ENCODE measurements at places on chromosomes 1 and 21. TPM values are rescaled to one million over a fixed set of nuclear protein-coding genes. Genes with fewer than 3 reads are reported as not detected.

DNA sequence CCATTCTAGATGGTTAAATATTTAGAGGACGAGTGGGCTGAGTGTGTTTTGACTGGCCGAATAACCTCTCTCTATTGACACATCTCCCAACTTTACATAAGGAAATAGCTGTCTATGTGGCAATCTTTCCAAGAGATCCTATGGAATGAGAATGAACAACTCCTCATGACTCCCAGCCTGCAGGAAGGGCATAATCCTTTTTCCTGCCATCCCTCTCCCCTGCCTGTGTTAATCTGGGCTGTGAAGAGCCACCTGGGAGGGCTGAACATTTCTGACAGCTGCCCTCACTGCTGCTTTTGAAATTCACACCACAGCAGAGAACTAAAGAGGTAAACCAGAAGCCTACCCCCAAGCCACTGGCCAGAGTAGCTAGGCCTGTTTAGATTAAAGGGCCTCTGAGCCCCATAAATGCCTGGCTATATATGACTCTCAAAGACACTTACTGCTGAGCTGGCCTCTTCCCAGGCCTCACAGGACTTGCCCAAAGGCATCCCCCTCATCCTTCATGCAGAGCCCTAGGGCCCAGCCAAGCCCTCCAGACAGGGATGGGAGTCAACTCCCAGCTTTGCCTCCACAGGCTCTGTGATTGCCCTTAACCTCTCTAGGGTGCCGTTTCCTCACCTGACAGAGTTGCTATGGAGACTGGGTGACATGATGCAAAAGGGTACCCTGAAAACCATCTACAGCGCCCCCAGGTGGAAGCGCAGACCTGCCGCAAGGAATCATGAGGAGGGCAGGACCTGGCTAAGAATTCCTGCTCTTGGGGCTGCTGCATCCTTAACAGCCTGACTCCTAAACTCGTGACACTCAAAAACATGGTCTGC is 42.0 kb upstream of the LDLRAP1 start:
- no peak for DNase-seq

NGF gene
- not detected for total RNA-seq

FCRL2 gene
- total RNA-seq: not detected

GRCh38 chr1:153386500-153386901 is 4.4 kb downstream of the S100A8 start:
- DNase-seq: no peak

DNA sequence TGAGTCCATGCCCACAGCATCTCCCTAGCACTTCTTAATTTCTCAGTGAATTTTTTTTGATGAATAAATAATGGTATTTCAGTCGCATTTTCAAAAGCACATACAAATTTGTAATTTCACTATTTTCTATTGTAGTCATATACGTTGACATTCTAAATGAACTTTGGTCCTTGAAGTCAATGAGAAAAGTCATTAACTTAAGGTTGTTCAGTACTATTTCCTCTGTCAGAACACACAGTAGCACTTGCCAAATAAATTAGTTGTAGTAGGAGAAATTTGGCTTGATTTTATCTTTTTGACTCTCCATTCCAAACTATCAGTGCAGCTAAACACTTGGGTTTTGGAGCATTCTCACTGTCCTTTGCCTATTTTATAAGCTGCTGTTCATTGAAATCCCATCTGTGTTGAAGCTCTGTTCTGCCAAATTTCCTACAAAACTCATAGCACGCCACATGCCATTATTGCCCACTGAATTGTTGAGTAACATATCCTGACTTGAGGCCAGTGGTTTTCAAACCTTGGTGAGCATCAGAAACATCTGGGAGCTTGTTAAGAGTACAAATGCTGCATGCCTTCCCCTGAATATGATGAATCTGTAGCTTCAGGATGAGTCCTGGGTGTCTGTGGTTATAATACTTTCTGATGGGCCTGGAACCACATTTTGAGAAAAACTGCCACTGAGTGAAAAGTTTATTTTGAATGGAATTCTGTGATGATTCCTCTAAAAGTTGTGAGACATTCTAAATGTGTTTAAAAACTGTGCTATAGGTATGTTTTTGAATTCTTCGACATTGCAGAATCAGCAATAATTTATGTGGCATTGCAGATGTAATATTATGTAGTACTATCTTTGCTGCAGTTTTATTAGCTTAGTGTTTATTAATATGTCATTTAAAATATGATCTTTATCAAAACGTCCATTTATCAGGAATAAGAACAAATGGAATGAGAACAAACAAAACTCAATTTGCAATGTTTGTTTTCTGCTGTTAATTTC is 78.9 kb downstream of the DNM3 start:
- DNase-seq: no peak

DNA sequence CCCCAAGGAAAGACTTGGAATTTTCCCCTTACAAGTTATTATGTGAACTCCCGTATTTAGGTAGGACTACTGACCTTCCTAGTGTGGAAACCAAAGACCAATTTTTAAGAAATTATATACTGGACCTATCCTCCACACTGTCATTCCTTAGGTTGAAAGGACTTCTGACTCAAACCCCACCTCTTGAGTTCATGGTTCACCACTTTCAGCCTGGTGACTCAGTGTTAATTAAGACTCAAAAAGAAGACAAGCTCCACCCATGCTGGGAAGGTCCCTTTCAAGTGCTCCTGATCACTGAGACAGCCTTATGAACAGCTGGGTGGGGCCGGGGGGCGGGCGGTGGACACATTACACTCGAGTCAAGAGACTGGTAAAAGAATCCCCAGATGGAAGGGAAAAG is 113.2 kb downstream of the LRRC53 start:
- DNase-seq: no peak

AGTRAP gene
- 85.8 TPM for total RNA-seq

- no peak for DNase-seq
Measured at GRCh38 chr1:32828341-32828740, 10.9 kb downstream of the S100PBP start.

SLC6A9 gene
- 16.7 TPM for total RNA-seq

IFNLR1 gene
- not detected for total RNA-seq

DNA sequence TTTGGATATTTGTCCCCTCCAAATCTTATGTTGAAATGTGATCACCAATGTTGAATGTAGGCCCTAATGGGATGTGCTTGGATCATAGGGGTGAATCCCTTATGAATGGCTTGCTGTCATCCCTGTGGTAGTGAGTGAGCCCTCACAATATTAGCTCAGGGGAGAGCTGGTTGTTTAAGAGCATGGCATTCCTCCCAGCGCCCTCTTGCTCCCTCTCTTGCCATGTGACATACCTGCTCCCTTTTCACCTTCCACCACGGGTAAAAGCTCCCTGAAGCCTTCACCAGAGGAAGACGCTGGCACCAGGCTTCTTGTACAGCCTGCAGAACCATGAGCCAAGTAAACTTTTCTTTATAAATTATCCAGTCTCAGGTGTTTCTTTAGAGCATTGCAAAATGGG is 305.6 kb downstream of the KCTD3 start:
- no peak for DNase-seq

PRELP gene
- total RNA-seq: 0.04 TPM

- no peak for DNase-seq
Measured at GRCh38 chr1:53634571-53634979, 104.4 kb downstream of the GLIS1 start.

All from K562 (cell line).